ENCODE measurements at places on chromosomes 1 and 21.

DNA sequence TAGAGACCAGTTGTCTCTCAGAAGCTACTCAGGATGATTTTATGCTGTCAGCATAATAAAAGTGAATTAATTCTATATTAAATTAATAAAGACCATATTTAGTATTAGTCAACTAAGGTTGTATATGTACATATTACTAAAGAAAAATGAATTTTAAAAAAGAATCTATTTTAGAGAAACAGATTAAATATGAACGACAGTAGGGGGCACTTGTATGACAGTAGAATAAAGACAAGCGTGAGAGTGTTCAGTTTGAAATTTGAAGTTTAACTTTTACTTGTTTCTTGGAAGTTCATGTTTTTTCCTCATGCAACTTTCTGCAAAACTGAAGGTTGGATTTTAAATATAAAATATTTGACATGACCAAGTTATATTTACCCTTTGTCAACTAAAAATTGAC is 67.9 kb upstream of the MACF1 start:
- DNase-seq, result no peak

- DNase-seq, result peak; percentile 61
These were observed 87.2 kb upstream of the CHODL start for GRCh38 chr21:18157406-18157805.

GRCh38 chr1:40649592-40649930 is 15.9 kb downstream of the RIMS3 start:
- DNase-seq, result no peak

- DNase-seq, result peak; percentile 18
These were observed 34.0 kb downstream of the FH start for GRCh38 chr1:241485554-241485992.

GRCh38 chr1:162236201-162236600 is 140.5 kb downstream of the SPATA46 start:
- no peak for DNase-seq

DNA sequence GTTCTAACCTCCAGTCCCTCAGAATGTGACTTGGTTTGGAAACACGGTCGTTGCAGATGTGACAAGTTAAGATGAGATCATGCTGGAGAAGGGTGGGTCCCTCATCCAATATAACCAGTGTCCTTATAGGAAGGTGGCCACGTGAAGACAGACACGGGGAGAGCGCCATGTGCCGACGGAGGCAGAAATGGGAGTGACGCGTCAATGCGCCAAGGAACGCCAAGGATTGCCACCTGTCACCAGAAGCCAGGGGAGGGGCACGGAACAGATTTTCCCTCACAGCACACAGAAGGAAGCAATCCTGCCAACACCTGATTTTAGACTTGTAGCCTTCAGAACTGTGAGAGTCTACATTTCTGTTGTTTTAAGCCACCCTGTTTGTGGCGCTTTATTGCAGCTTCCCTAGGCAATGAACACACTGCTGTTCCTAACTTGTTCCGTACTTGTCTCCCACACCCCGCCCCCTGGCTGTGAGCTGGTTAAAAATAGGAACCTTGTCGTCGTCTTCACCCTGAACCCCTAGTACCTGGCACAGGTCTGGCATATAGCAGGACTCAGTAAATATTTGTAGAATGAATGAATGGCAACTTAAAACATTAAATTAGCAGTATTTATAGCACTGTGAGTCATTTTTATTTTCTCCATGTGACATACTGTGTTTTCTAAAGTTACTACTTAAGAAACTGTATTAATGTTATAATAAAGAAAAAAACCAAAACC is 14.2 kb downstream of the RIMS3 start:
- no peak for DNase-seq

- DNase-seq, result peak; percentile 36
These were observed 29.1 kb upstream of the GRHL3 start for GRCh38 chr1:24289937-24290595.

DNA sequence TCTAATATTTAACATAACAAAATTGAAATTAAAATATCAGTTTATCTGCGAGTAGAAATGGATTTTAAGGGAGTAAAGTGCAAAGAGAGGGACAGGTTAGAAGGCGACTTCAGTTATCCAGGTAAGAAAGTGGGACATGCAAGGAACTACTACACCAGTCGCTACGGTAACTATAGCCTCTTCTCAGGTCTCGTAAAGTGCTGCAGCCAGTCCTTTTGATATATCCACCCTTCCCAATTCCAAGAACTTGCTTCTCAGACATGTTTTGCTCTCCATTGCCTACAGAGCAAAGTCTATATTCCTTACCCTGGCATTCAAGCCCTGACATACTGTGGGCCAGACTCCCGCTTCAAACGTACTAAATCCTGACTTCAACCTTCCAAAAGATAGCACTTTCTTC is 2.5 kb downstream of the COA7 start:
- no peak for DNase-seq

DNA sequence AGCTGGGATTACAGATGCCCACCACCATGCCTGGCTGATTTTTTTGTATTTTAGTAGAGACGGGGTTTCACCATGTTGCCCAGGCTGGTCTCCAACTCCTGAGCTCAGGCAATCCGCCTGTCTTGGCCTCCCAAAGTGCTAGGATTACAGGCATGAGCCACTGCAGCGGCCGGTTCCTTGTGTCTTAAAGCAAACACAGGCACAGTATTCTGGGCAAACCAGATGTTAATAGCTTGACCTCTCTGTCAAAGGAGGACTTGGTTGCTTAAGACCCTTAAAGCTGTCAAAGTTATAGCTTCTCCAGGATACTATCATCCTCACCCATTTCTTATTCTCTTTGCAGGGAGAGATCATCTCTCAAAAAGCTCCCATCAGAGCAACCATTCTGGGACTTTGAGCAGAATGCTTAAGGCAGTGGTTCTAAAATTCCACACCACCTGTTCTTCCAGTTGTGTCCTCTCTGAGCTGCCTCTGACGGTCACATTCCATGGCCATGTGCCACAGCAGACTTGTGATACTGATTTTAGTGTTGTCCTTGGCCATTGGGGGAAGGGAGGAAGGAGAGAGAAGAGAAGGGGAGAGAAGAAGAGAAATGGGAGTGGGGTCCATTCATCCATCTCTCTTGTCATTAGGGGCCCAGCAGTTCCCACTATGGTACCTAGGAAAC is 81.8 kb downstream of the PBX1 start:
- DNase-seq, result no peak

GRCh38 chr1:74613894-74614293 is 59.7 kb downstream of the ERICH3 start:
- DNase-seq, result no peak

- no peak for DNase-seq
These were observed 53.8 kb upstream of the LYPLAL1 start for GRCh38 chr1:219119839-219120238.

- DNase-seq, result no peak
These were observed 11.1 kb downstream of the KRTAP24-1 start for GRCh38 chr21:30271611-30272010.

DNA sequence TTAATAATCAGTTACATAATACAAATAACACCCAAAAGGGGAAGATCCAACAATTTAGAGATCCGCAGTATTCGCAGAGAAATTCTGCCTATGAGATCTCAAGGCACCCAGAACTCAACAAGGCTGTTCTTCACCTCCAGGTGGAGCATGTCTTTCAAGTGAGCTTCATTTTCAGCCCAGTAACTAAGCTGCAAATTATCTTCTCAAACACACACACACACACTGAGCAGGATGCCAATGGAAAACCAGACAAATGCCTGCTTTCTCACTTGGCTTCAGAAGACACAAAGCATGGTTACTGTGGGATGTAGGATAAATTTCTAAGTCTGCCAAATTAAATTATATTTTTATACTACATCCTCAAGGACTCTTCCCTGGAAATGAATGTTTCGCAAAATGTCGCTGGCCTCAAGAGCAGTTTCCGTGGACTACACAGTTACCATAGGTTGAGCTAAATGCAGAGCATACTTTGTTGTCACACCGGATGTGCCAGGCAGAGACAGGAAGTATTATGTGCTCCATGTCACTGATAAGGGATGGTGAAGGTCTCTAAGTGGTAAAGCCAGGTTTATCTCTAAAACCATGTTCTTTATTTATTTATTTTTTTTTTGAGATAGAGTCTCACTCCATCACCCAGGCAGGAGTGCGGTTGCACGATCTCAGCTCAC is 30.3 kb downstream of the UBR4 start:
- peak; percentile 3 for DNase-seq

DNA sequence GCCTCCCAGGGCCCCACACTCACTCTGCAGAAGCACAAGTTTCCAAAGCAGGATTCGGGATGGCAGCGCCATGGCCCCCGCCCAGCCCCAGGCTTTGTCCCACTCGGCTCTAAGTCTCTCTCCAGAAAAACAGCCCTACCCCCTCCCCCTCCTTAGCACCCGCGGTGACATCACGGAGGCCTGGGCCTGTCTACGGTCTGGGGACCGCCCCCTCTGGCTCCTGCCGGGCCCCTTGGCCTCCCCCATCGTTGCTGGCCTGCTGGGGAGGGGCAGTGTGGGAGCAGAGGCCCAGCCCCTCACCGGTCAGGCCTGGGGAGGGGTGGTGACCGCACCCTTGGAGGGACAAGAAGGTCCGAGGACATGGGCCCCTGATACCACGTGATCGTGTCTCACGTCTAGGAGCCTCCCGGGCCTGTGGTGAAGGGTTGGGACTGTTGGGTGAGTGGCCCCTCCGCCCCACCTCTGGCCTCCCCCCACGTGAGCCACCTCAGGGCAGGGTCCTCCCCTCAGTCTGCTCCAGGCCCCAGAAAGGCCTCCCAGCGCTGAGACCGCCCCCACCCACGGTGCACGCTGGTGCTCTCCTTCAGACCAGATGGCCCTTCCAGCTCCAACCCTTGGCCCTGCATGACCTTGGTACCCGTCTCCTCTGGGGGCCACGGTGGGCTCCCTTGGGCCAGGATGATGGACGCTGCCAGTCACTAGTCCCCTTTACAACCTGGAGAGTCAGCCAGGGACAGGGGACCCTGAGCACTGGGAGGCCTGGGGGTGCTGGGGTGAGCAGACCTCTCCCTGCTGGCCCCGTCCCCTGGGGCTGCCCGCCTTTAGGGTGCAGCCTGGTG is at the start of gene MXRA8:
Gene MXRA8, minus strand, starts transcription at position 123 of the 839 bp plus-strand sequence. Its CDS starts 51 bp downstream, at position 72.
- DNase-seq, result no peak

DNA sequence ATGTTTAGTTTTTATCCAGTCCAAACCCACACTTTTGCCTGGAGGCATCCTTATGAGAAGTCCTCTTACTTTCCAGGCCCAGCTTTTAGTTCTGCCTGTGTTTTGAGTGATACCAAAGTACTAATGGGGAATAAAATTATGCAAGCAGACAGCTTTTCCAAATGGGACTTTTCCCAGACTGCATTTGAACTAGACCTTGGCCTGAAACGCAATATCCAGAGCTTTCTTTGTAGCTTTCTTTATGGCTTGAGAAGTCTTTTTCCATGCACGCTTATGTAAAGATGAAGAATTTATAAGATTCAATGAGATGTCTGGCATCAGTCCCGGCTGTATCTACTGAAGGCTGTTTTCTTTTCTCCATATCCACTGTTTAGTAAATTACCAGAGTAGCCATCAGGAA is 236.6 kb upstream of the RAB4A start:
- no peak for DNase-seq

DNA sequence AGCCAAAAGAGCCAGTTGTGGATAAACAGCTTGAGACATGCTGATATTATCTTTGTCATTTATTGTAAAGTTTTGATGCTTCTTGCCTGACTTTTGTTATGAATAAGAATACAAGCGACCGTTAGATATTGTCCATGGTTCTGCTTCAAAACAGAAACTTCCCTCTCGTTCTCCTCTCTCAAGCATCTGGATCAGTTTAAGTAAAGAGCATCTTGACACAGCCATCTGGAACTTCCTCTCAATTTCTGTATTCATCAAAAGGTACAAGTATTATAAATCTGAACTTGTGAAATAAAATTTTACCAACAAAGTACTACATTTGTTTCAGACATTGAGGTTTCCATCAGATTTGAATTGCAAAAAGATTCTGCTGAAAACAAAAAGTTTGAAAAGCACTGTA is 36.4 kb upstream of the CLDN14 start:
- DNase-seq, result no peak

DNA sequence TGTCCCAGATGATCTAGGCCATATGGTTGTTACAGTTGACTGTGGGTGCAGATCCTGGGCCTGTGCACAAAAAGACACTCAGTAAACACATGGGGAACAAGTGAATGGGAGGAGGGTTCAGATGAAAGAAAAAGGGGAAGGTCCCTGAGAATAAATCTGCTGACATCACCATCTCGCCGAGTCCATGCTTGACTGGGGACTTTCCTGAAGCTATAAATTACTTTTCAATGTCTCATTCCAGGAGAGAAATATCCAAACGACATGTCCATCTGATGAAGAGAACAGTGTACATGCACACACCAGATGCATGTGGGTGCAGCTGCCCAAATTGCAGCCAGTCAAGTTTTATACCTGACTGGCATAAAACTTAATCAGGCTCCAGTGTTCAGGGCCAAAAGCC is 109.0 kb downstream of the HIVEP3 start:
- no peak for DNase-seq

GRCh38 chr1:184753608-184754475 is 816 bp downstream of the EDEM3 start:
- DNase-seq, result peak; percentile 5

- no peak for DNase-seq
These were observed 143.8 kb downstream of the TNFSF18 start for GRCh38 chr1:172906778-172907592.

DNA sequence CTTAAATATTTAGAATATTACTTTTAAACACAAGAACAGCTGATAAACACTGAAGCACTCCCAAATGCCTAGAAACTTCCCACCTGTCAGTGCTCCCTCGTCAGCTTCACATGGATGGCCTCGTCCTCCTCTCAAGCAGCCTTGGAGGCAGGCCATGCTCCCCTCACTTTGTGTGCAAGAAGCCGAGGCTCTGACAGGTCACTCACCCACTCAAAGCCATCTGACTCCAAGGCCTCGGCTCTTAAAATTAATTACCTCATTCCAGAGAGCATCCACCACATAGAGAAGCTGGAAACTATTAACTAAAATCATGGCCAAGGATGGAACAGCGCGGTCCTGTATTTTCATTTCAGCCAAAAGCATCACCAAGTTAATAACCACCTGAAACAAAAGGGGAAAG is 17.8 kb downstream of the LBR start:
- no peak for DNase-seq

GRCh38 chr1:203219934-203220333 is 9.5 kb downstream of the CHIT1 start:
- no peak for DNase-seq

DNA sequence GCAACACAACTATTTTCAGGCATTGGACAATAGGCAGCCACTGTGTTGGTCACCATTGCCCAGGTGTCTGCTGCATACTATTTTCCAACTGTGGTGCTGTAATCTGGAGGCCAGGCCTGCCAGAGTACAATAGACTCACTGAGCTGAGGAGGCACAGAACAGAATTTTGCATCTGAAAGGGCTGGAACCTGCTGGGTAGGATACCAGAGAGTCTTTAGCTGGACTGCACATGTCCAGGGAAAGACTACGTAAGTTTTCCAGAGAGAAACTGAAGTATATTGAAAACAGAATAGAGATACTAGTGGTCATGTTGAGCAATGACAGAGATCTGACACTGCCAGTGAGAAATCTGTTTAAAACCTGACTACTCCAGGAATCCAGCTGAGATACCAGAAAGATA is 200.8 kb downstream of the RASAL2 start:
- no peak for DNase-seq

Measured in COR-L47 (cell line).